ENCODE measurements at places on chromosomes 7 and 10.

GRCh38 chr10:103881416-103882284, 26.3 kb upstream of the SH3PXD2A start:
- DNase-seq: no peak

GRCh38 chr10:119090968-119091367, 10.4 kb upstream of the EIF3A start:
- no peak for DNase-seq

DNA sequence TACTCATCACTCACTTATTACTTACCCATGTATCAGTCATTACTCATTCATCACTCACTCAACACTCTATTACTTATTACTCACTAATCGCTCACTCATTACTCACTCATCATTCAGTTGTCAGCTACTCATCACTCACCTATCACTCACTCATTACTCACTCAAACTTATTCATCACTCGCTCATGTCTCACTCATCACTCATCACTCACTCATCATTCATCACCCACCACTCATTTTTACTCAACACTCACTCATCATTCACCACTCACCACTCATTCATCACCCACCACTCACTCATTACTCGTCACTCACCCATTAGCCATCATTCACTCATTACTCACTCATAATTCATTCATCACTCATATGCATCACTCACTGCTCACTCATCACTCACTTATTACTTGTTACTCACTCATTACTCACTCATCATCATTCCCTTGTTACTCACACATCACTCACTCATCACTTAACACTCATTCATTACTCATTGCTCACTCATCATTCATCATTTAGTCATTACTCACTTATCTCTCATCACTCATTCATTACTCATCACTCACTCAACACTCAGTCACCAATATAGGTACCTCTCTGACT, 237.9 kb downstream of the ADARB2 start:
- no peak for DNase-seq

GRCh38 chr10:95373660-95374059, 82.9 kb upstream of the PDLIM1 start:
- no peak for DNase-seq

GRCh38 chr10:115762029-115762428, 511.0 kb downstream of the GFRA1 start:
- no peak for DNase-seq

DNA sequence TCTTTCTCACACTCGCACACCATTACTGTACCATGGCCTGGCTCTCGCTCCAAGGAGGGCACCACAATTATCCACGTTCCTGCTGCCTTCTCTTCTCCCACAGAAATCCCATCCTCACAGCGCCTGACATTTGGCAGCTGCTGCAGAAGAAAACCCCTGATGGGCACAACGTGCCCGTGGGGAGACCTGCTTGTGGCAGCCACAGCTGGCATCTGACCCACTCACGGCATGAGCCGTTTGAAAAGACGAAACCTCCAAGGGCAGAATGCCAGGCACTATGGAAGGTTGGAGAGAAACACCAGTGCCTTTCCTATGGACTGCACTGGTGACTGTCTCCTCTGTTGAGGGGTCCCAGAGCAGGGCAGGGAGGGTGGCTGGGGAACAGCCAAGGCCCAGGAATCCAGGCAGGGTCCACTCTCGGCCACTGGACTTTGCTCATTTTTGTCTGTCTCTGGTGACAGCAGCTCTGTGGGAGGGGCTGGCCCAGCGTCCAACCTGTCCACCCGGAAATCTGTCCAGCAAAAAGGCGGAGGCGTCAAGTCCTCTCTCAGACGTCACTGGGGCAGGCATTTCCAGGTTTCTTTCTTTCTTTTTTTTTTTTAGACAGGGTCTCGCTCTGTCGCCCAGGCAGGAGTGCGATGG, 61.0 kb upstream of the MKRN1 start:
- DNase-seq: no peak

- DNase-seq: no peak
These were observed 1212.8 kb downstream of the REEP3 start for GRCh38 chr10:64733980-64734379.

GRCh38 chr10:17010363-17011145, 119.1 kb downstream of the CUBN start:
- no peak for DNase-seq

GRCh38 chr7:144531181-144531580, 127.7 kb upstream of the NOBOX start:
- no peak for DNase-seq

- no peak for DNase-seq
These were observed 13.3 kb upstream of the SLC16A12 start for GRCh38 chr10:89548673-89549072.

DNA sequence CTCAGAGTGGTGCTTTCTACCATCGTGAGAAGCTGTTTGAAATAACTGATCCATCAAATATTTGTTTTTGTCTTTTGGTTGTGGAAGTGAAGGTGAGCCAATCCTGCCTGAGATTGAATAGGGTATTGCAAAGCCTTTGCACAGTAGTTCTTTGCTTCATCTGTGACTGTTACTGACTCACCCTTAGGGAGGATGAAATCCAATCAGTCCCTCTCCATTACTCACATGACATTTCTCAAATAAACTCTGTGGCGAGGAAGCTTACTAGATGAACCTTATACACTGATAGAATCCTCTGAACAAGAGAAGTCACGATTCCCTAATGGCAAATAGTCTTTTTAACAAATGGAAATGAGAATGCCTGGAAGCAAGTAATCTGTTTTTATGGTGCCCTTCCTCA, 31.9 kb downstream of the HEPACAM2 start:
- DNase-seq: no peak

- DNase-seq: no peak
These were observed 21.6 kb downstream of the SMKR1 start for GRCh38 chr7:129523924-129524323.

DNA sequence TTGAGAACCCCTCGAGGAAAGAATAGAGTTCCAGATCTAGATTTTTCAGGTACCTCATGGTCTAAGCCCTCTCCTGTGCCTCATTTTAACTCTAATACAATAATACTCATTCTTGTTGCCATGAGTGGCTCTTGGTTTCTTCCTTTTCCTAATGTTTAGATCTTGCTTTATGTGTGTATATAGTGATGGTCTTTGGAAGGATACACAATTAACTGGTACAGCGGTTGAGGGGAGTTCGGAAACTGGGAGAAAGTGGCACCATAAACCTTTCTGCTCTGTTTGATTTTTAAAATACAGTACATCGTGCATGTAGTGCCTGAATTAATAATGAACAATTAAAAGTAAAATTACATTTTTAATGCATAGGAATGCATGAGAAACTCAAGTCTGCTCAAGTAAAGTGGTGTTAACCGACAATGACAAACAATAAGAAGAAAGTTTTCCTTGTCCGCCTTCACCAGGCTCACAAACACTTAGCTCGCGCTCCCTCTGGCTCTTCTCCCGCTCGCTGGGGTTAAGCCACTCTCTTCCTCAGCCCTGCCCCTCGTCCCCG, 386 bp upstream of the EIF4EBP2 start:
- DNase-seq: no peak

DNA sequence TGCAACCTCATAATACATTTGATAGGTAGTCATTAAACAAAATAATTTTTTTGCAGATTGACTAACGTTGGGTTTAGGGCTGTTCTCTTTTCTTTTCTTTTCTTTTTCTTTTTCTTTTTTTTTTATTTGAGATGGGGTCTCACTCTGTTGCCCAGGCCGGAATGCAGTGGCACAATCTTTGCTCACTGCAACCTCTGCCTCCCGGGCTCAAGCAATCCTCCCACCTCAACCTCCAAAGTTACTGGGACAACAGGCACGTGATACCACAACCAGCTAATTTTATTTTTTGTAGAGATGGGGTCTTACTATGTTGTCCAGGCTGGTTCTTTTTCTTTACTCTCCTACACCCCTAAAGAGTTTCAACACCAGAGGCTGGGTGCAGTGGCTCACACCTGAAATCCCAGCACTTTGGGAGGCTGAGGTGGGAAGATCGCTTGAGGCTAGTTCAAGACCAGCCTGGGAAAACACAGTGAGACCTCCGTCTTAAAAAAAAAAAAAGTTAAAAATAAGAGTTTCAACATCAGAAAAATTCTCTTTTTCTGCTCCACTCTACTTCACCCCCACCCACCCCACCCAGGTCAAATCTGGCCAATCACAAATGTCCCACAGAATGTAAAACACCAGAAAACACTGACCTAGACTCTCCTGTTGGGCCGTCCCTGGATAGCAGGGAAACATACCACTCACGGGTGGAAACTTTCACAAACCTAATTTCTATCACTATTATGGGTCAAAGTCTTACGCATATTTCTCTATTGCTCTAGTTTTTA, 3.0 kb downstream of the HIP1 start:
- no peak for DNase-seq

GRCh38 chr10:84366041-84366440, 37.7 kb downstream of the CCSER2 start:
- DNase-seq: no peak

- no peak for DNase-seq
These were observed 9.7 kb upstream of the GDF10 start for GRCh38 chr10:47290338-47290737.

GRCh38 chr10:71946700-71947099, 17.5 kb upstream of the CHST3 start:
- DNase-seq: no peak

- no peak for DNase-seq
These were observed 51.2 kb upstream of the LAMB4 start for GRCh38 chr7:108181073-108181985.

GRCh38 chr10:7038416-7038815, 372.4 kb downstream of the SFMBT2 start:
- no peak for DNase-seq

DNA sequence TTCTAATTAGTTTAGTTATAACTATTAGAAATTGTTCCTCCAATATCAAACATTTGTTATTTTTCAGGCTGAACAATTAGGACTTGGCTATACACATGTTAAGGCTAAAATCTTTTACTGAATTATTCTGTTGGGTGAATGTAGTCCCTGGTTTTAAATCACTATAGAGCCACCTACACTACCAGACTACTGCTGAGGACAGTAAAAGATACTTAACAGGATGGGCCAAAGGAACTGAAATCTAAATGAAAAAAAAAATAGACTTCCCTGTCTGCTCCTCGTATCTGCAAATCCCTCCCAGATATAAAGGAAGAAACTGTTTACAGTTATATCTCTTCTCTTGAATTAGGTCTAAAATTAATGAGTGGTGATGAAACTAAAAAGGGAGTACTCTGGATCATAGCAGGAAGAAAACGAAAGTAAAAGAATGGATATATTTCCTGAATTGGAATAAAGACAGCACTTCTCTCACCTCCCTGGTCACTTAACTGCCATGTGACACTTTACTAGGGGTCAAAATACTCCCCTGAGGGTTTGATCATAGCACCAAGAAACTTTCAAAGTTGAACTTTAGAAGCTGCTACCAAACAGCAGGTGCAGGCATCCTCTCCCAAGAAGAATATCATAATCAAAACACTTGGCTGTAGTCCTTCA, 12.7 kb downstream of the FBXW4 start:
- no peak for DNase-seq

- no peak for DNase-seq
These were observed 15.1 kb downstream of the GPR146 start for GRCh38 chr7:1059200-1060091.

DNA sequence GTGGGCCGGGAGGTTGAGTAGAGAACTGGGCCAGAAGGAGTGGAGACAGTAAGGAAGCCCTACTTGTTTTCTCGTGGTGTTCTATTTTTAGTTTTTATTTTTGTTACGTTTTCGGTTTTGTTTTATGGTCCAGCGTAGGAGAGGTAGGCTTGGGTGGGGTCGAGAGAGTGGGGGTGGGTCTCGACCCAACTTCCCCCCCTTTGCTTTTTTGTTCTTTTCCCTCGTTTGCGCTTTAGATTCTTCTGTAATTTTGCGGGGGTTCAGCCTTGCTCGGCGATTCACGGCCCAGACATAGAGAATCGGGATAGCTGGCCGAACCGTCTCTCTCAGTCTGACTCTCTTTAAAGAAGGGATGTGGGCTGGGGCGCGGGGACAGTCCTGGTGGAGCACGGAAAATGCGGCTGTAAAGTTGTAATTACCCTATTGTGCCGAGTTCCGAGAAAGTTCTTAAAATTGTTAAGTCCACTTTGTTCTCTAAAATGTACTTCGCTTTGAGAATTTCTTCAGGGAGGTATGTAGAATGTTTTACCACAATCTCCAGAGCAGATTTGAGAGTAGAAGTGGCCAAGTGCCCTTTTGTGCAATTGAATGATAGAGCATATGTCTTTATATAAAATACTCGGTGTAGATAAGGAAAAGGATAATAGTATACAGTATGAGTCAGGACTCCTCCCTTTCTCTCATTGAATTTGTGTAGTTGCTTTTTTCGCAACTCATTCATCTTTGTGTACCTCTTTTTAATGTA, 816 bp downstream of the DMTF1 start:
- no peak for DNase-seq

DNA sequence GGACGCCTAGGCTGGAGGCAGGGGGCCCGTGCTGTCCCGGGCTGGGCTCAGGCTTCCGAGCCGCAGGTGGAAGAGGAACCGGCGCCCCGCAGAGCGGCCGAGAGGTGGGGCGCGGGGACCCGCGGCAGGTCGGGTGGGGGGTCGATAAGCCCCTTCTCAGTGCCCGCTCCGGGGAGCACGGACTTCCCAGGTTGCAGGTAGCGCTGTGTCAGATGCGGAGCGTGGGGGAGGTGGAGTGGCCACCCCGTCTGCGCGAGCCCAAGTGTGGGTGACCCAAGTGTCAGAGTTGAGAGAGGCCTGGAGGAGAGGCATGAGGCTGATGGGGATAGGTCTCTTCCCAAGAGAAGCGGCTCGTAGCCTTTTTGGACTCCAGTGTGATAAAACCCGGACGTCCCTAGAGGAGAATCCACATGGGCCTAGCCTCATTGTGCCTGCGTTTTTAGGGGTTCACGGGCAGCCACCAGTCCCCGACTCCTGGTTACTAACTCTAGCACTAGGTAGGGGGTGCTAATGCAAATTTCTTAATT, 580 bp downstream of the EEPD1 start:
- no peak for DNase-seq

DNA sequence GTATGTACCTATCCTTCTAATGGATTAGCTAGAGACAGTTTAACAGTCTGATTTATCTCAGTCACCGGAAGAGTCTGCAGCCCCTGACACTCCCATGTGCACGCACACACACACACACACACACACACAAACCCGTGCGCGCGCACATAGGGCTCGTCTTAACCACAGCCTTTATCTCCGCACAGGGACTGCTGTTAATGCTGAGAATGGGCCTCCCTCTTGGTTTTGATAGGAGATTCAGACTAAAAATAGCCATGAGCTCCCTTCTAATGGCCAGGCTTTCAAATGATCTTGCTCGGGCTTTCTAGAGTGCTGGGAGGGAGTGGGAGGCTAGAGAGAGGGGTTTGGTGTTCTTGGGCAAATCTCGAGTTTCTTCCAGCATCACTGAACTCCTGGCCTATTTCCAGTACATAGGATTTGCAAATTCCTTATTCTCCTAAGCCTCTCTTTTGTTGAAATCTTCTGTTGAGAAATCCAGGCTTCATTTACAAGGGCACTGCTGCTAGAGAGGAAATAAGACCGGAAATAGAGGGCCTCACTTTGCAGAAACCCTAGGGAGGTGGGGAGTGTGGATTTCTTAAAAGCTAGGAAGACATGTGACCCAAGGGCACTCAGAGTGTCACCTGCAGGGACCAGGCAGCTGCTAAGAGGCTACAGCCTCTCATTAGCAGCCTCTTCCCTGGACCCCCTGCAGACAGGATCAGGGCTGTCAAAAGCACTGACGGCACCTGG, 2.4 kb downstream of the TMEM72 start:
- no peak for DNase-seq
